Ascending aorta (tissue), 2 donors: ENCODE measurements at places on chromosomes 2 and 18.

- H3K36me3 ChIP-seq = no peaks in the 10 kb centered on the region
- H3K27me3 ChIP-seq = no peaks in the 10 kb centered on the region
- DNase-seq = no peak
Measured at GRCh38 chr2:28277466-28277865, 115.2 kb upstream of the FOSL2 start.

GRCh38 chr2:198961547-198961946 lies 496.2 kb downstream of the SATB2 start:
- no peaks in the 10 kb centered on the region for H3K27me3 ChIP-seq
- no peak for DNase-seq
- H3K36me3 ChIP-seq = no peaks in the 10 kb centered on the region
- H3K27ac ChIP-seq = no peak overlapping the region
- H3K4me3 ChIP-seq = no peak overlapping the region

GRCh38 chr18:67455890-67456501 lies 60.5 kb downstream of the DSEL start:
- H3K4me1 ChIP-seq = no peaks in the 10 kb centered on the region
- no peak for DNase-seq

DNA sequence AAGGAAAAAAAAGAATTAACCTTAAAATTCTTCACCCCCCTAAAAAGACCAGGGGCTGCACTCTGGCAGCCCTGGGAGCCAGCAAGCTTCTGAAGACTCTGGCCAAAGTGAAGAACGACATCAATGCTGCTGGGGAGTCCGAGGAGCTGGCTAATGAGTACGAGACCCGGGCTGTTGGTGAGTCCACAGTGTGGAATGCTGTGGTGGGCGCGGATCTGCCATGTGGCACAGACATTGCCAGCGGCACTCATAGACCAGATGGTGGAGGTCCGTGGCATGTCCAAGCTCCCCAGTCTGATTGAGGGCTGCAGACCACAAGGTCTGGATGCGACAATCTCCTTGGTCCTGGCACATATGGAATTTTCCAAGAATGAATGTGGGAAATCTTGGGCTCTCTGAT lies 47.4 kb downstream of the TRPM8 start:
- no peak for DNase-seq
- H3K36me3 ChIP-seq = no peaks in the 10 kb centered on the region
- no peak overlapping the region for H3K4me3 ChIP-seq
- no peaks in the 10 kb centered on the region for H3K27me3 ChIP-seq

DNA sequence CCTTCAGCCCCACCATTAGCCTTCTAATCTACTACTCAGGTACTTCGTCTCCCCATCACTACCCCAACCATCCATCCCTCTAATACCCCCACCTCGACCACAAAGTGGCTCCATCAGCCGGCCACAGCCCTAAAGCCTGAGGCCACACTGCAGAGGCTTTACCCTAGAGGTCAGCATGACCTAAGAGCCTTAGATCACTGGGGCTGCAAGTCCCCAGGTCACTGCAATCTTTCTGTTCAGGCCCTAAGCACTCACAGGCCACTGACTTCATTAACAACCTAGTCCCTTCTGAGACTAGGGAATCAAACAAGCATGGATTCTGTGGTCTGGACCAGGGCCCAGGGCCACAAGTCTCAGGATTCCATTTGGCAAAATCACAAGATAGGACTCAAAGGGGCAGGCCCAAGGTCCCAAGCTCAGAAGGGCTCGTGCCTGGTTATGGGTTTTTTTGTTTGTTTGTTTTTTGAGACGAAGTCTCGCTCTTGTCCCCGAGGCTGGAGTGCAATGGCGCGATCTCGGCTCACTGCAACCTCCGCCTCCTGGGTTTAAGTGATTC lies 37.0 kb upstream of the PKDCC start:
- no peak for DNase-seq
- peaks cover 10% of the 10 kb centered on the region for H3K4me1 ChIP-seq
- no peak overlapping the region for H3K27ac ChIP-seq
- no peak overlapping the region for H3K4me3 ChIP-seq
- no peaks in the 10 kb centered on the region for H3K27me3 ChIP-seq

DNA sequence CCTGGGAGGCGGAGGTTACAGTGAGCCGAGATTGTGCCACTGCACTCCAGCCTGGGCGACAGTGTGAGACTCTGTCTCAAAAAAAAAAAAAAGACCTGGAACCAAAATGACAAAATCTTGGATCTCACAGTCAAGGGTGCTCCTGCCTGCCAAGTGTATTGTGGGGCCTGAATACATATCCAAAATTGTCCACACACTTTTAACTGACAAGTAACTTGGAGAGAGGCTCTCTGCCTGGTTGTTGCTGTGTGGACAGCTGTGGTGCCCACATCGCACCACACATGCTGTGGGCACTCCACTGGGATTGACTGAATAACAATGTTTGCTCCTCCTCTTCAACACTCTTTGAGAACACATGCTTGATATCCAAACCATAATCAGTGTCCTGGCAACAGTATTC lies 117.6 kb upstream of the REV1 start:
- no peaks in the 10 kb centered on the region for H3K36me3 ChIP-seq
- no peak for DNase-seq
- H3K27me3 ChIP-seq = no peaks in the 10 kb centered on the region
- H3K27ac ChIP-seq = no peak overlapping the region
- no peaks in the 10 kb centered on the region for H3K4me1 ChIP-seq
- no peak overlapping the region for H3K4me3 ChIP-seq

GRCh38 chr2:24461685-24462084 lies 29.4 kb upstream of the NCOA1 start:
- H3K36me3 ChIP-seq = no peaks in the 10 kb centered on the region
- DNase-seq = no peak
- H3K4me3 ChIP-seq = no peak overlapping the region
- no peaks in the 10 kb centered on the region for H3K27me3 ChIP-seq
- no peak overlapping the region for H3K27ac ChIP-seq
- H3K4me1 ChIP-seq = no peaks in the 10 kb centered on the region

DNA sequence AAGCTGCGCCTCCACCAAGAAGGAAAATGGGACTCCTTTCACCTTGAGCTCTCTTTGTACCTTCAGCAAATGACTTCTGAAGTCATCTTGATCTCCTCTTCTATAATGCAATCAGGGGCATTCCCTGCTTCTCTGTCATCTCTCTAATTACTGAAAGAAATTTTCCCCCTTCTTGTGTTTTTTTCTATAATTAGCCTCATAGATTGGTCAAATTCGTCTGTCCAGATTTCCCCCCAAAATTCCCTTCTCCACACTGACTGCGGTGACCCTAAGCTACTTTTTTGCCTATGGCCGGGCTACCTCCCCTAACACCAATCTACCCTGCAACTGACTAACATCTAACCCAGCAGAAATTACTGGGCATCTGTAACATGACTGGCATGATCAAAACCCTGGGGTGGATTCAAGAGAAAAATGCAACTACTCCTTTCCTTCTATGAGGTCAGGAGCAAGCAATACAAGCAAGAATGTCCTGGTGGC lies 168.6 kb downstream of the BCL2 start:
- no peaks in the 10 kb centered on the region for H3K36me3 ChIP-seq
- H3K4me1 ChIP-seq = peaks cover 44% of the 10 kb centered on the region
- H3K27ac ChIP-seq = no peak overlapping the region
- no peaks in the 10 kb centered on the region for H3K27me3 ChIP-seq

DNA sequence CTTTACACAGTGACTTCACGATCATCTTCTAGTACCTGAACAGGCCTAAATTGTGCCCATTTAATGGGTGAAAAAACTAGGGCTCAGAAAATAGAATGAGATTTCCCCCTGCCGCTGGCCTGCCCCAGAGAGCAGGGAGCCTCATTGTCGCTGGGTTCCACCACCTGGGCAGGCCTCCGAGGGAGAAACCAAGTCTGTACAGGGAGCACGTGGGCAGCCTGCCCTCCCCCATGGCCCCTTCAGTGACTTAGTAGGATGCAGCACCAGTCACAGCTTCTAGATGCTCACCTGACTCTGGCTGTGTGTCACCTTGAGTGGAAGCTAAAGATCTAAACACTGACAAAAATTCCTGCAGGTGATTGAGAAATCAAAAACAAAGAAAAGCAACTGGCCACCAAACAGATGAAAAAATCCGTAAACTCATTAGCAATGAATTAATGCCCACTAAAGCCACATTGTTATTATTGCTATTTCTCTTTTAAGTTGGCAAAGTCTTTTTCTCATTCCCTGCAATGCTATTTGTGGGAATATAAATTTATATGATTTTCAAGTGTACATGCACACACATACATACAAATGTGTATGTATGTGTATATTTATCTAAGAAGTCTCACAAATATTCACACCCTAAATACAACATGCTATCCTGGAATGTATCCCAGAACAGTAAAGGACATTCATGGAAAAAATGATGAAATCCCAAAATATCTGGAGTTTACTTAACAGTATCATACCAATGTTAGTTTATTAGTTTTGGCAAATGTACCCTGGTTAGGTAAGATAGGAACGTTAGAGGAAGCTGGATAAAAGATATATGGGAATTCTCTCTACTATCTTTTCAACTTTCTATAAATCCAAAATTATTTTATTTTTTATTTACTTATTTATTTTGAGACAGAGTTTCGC lies 18.7 kb upstream of the ASPRV1 start:
- H3K36me3 ChIP-seq = no peaks in the 10 kb centered on the region
- no peaks in the 10 kb centered on the region for H3K4me1 ChIP-seq
- H3K27ac ChIP-seq = no peak overlapping the region

- no peak overlapping the region for H3K4me3 ChIP-seq
- no peaks in the 10 kb centered on the region for H3K27me3 ChIP-seq
- DNase-seq = no peak
- H3K36me3 ChIP-seq = no peaks in the 10 kb centered on the region
- H3K27ac ChIP-seq = peak overlapping the region; percentile 48
Measured at GRCh38 chr2:37829616-37830395, 95.3 kb upstream of the RMDN2 start.
